ENCODE measurements at places on chromosomes 13 and 19.

DNA sequence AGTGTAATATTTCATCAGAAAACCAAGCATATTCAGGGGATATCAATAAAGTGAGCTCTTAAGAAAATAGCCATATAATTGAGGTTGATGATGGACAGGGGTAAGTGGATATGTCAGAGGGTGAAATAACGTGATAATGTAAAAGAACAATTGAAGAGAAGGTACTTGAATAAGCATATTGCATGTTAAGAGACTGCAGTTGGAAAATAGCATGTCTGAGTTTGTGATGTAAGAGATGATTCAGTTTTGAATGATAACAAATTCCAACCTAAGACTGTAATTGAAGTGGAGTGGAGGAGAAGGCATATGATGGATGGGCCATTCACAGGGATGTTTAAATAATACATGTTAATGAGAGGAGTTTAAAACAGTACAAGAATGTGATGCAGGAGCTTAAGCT, 1633.5 kb downstream of the SLITRK1 start:
- H3K4me3 ChIP-seq: no peak overlapping the region
- DNase-seq: no peak
- no peaks in the 10 kb centered on the region for H3K27me3 ChIP-seq
- H3K27ac ChIP-seq: no peak overlapping the region
- no peaks in the 10 kb centered on the region for H3K36me3 ChIP-seq

DNA sequence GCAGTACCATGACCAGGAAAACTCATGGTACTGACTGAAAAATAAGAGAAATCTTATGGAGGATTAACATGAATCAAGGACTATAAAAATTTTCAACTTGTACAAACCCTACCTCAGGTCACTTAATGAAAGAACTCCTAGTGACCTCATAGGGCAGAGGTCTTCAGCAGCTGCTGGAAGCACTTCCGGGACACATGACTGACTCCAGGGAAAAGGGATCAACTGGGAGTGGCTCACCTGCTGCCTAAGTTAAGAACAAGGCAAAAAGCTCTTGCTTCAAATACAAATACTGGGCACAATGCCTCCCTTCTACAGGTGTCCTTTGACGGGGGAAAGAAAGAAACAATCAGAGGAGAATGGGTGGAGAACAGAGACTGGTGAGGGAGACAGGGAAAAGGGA, 18.6 kb downstream of the DOCK9 start:
- H3K27me3 ChIP-seq: no peaks in the 10 kb centered on the region
- no peak overlapping the region for H3K4me3 ChIP-seq
- DNase-seq: no peak
- H3K4me1 ChIP-seq: peaks cover 18% of the 10 kb centered on the region
- H3K27ac ChIP-seq: no peak overlapping the region

DNA sequence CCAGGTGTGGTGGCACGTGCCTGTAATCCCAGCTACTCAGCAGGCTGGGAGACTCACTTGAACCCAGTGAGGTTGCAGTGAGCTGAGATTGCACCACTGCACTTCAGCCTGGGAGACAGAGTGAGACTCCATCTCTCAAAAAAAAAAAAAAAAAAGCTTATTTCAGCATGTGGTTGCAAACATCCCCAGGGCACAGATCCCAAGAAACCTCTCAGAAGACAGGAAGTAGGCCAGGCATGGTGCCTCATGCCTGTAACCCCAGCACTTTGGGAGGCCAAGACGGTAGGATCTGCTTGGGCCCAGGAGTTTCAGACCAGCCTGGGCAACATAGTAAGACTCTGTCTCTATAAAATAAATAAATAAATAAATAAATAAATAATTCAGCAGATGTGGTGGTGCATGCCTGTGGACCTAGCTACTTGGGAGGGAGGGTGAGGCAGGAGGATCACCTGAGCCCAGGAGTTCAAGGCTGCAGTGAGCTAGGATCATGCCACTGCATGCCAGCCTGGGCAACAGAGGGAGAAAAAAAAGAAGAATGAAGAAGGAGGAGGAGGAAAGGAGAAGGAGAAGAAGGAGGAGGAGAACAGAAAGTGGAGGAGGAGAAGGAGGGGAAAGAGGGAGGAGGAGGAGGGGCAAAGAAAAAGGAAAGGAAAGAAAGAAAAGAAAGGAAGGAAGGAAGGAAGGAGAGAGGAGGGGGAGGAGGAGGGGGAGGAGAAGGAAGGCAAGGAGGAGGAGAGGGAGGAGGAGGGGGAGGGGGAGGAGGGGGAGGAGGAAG, 4.3 kb upstream of the LRRC8E start:
- H3K27ac ChIP-seq: no peak overlapping the region
- no peaks in the 10 kb centered on the region for H3K4me1 ChIP-seq
- DNase-seq: no peak
- H3K27me3 ChIP-seq: peaks cover 15% of the 10 kb centered on the region
- no peak overlapping the region for H3K4me3 ChIP-seq

DNA sequence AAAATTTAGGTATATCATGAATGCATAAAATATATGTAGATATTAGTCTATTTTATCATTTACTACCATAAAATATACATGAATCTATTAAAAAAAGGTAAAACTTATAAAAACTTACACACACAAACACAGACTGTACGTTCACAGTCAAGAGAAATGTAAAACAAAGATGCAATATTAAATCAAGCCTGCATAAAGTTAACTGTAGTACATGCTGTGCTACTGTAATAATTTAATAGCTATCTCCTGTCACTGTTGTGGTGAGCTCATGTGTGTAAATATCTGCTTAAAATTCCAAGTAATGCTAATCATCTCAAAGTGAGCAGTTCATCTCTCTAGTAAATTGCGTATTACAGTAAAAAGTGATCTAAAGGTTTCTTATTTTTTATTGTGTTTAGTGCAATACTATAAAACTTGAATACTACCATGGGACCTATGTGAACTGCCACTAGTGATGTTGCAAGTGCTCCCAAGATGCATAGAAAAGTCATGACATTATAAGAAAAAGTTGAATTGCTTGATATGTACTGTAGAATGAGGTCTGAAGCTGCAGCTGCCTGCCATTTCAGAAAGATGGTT, 762 bp upstream of the ZNF233 start:
- H3K27me3 ChIP-seq: no peaks in the 10 kb centered on the region
- no peak for DNase-seq
- H3K4me1 ChIP-seq: peaks cover 11% of the 10 kb centered on the region
- peak overlapping the region; percentile 71 for H3K4me3 ChIP-seq

DNA sequence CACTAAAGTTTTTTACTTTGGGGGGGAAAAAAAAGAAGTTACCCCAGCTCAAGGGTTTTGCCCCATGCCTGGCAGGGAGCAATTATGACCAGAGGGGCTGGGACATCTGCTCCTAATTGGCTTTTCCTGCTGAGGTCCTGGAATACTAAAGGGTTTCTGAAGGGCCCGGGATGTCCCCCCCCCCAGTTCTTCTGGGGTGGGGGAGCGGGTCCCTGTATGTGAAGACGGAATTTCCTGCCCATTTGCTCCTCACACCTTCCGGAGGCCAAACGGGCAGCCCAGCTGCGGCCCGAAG, 1.1 kb upstream of the DLL3 start:
- peaks cover 19% of the 10 kb centered on the region for H3K4me1 ChIP-seq
- H3K27me3 ChIP-seq: peaks cover 61% of the 10 kb centered on the region
- no peak for DNase-seq
- peaks cover 9% of the 10 kb centered on the region for H3K36me3 ChIP-seq
- no peak overlapping the region for H3K27ac ChIP-seq
- H3K4me3 ChIP-seq: no peak overlapping the region

GRCh38 chr13:43356567-43356966, 333.2 kb downstream of the DNAJC15 start:
- no peak overlapping the region for H3K4me3 ChIP-seq
- H3K4me1 ChIP-seq: no peaks in the 10 kb centered on the region
- H3K36me3 ChIP-seq: no peaks in the 10 kb centered on the region
- H3K27me3 ChIP-seq: no peaks in the 10 kb centered on the region

GRCh38 chr13:21759463-21759862, 88.6 kb downstream of the FGF9 start:
- H3K27me3 ChIP-seq: peaks cover 15% of the 10 kb centered on the region
- no peak overlapping the region for H3K4me3 ChIP-seq
- DNase-seq: no peak
- H3K36me3 ChIP-seq: no peaks in the 10 kb centered on the region

DNA sequence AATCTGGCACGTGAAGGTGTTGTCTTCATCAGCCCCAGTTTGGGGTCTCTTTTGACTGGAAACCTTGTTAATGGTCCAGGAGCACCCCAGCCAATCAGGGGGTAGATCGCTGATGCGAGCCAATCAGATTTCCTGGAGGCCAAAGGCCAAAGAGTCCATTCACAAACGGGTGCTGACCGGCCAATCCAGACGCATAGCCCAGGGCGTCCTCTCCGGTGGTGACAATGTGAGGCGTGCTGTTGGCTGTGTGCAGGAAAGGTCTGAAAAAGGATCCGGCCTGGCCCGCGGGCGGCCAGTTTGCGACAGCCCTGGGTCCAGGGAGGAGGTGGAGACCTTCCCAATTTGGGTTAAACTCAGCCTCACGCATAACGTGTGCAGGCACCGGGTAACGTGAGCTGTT, 3.1 kb downstream of the MAST3 start:
- H3K4me3 ChIP-seq: no peak overlapping the region
- H3K36me3 ChIP-seq: peaks cover 5% of the 10 kb centered on the region
- no peak overlapping the region for H3K27ac ChIP-seq
- no peak for DNase-seq

DNA sequence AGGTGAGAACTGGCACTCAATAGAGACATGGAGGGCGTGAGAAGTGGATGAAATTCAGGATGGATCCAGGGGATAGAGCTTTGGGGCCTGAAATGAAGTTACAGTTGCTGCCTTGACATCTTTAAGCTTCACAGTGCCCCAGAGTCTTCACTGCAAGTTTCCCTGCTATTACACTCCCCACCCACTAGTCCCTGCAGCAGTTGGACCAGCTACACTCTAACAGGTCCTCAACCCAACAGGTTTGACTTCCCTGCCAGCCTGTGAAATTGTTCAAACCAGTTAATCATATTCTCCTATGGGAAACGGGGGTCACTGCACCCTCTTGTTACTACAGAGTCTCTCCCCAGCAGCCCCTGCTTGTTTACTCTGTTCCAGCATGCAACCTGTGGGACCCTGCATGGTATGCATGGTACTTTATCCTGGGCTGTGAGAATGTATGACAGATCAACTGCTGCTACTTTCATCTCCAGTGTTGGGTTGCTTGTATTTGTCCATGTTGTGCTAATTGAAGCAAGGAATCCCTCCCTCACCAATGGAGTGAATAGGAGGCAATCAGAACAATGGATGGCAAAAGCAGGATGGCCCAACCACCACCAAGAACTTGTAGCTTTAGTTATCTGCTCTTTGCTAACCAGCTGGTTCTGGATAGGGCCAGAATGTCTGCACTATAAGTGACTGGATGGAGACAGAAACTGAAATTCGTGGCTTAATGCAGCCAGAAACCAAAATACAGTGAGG, 314.2 kb downstream of the OLFM4 start:
- H3K27me3 ChIP-seq: no peaks in the 10 kb centered on the region
- no peaks in the 10 kb centered on the region for H3K36me3 ChIP-seq
- no peaks in the 10 kb centered on the region for H3K4me1 ChIP-seq
- H3K4me3 ChIP-seq: no peak overlapping the region

- H3K36me3 ChIP-seq: peaks cover 22% of the 10 kb centered on the region
These were observed 112.3 kb upstream of the KLF12 start for GRCh38 chr13:74246487-74246886.

DNA sequence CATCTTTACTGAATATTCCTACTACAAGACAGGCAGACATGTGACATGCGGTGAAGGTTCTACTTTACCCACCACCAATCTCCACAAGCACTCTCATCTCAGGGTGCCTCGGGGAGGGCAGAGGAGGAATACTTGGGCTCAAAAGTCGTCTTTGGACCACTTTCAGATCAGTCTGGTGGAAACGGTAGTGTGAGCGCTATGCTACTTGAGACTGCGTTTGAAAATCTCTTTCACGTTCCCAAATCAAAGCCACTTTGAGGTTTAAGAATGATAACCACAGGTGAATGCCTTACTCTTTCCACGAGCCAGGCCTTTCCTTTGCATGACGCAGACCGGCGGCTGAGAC, 1.5 kb upstream of the SOX1 start:
- no peak for DNase-seq
- H3K4me3 ChIP-seq: no peak overlapping the region
- peaks cover 1% of the 10 kb centered on the region for H3K36me3 ChIP-seq

DNA sequence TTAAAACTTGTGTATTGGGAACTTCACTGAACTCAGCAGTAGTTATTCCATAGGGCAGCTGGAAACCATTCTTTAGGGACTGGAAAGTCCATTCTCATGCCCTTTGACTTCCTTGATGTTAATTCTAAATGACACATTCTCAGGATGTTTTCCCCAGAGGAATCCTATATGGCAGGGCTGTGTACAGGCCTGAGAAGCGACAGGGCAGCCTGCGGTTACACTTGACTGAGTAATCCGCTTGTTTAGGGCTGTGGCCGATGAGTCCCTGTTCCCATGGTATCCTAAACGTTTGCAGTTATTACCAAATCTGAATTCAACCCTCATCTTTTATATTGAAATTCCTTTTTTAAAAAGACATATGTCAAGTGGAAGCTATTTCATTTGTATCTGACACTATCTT, 83.5 kb downstream of the COL4A2 start:
- no peak overlapping the region for H3K4me3 ChIP-seq
- H3K27ac ChIP-seq: no peak overlapping the region
- no peaks in the 10 kb centered on the region for H3K4me1 ChIP-seq
- peaks cover 50% of the 10 kb centered on the region for H3K27me3 ChIP-seq

GRCh38 chr19:10368101-10368803, 12.1 kb downstream of the TYK2 start:
- DNase-seq: no peak
- H3K4me1 ChIP-seq: peaks cover 6% of the 10 kb centered on the region
- no peak overlapping the region for H3K27ac ChIP-seq
- H3K36me3 ChIP-seq: peaks cover 54% of the 10 kb centered on the region
- no peaks in the 10 kb centered on the region for H3K27me3 ChIP-seq

GRCh38 chr13:49400755-49401659, 42.9 kb downstream of the CAB39L start:
- peaks cover 4% of the 10 kb centered on the region for H3K36me3 ChIP-seq
- no peak overlapping the region for H3K27ac ChIP-seq
- DNase-seq: no peak
- H3K27me3 ChIP-seq: no peaks in the 10 kb centered on the region

- peaks cover 23% of the 10 kb centered on the region for H3K36me3 ChIP-seq
- no peak overlapping the region for H3K4me3 ChIP-seq
- no peaks in the 10 kb centered on the region for H3K27me3 ChIP-seq
- no peak for DNase-seq
These were observed 7.4 kb downstream of the PTOV1 start for GRCh38 chr19:49858088-49858985.

DNA sequence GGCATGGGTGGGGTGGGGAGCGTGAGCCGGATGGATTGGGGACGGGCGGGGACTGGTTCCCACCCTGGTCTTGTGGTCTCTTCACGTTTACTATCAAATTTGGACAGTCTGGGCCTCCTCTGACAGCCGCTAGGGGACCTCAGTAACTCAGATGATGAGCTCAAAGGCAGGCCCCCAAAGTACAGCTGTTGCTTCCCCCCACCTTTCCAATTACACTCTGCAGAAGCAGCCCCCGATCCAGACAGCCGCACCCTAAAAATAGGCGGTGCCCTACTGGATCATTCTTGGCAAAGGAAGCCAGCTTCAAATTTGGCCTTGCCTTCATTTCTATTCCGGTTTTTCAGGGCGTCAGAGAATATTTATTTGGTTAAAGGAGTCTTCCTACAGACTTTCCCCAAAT, 1.9 kb upstream of the FOXO1 start:
- H3K4me1 ChIP-seq: peaks cover 21% of the 10 kb centered on the region
- DNase-seq: peak; percentile 44
- peaks cover 21% of the 10 kb centered on the region for H3K36me3 ChIP-seq
- peak overlapping the region; percentile 88 for H3K27ac ChIP-seq

All from central memory CD8-positive, alpha-beta T cell (primary cell).